Right kidney (tissue), 9 donors: ENCODE measurements at places on chromosomes 1 and 21.

GRCh38 chr1:218755128-218755527, 410.0 kb downstream of the TGFB2 start:
- no peak for DNase-seq

GRCh38 chr1:174928541-174928940, 71.2 kb upstream of the CACYBP start:
- no peak for DNase-seq

DNA sequence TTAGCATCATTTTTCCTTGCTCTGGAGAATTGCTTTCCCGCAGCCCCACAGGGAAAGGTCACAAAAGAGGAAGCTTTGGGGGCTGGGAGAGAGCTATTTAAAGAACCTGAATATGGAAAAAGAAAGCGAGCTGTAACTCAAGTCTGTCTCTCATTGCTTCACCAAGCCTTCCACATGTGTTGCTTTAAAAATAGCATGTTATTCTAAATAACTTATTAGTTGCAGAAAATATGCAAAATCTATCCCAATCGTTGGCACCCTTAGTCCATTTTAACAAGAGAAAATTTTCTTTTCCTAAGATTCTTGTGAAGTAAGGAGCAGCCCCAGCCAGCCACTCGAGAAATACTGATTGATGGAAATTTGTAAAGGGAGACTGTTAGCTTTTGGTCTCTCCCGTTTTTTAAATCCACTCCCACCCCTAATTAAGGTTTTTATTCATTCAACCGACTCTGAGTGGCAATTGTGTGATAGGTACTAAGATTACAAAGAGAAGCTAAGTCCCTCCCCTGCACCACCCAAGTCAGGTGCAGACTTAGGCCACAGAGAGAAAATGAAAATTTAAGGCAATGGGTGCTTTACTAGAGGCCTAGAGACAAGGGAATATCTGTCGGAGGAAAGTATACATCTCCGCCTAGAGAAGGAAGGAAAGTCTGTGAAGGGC, 802 bp downstream of the CYP4X1 start:
- peak; percentile 11 for DNase-seq

DNA sequence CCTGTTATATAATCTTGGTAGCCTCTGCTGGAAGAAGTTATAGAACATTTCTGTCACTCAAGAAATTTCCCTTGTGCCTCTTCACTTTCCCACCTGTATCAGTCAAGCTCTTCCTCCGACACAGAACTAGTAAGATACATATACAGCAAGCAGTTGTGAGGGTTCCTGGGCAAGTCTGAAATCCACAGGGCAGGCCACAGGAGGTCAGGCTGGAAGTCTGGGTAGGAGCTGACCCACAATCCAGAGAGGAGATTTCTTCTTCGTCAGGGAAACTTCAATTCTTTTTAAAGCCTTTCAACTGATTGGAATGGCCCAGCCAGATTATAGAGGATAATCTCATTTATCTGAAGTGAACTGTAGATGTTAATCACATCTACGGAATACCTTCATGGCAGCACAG, 96.4 kb upstream of the FMN2 start:
- DNase-seq = no peak

DNA sequence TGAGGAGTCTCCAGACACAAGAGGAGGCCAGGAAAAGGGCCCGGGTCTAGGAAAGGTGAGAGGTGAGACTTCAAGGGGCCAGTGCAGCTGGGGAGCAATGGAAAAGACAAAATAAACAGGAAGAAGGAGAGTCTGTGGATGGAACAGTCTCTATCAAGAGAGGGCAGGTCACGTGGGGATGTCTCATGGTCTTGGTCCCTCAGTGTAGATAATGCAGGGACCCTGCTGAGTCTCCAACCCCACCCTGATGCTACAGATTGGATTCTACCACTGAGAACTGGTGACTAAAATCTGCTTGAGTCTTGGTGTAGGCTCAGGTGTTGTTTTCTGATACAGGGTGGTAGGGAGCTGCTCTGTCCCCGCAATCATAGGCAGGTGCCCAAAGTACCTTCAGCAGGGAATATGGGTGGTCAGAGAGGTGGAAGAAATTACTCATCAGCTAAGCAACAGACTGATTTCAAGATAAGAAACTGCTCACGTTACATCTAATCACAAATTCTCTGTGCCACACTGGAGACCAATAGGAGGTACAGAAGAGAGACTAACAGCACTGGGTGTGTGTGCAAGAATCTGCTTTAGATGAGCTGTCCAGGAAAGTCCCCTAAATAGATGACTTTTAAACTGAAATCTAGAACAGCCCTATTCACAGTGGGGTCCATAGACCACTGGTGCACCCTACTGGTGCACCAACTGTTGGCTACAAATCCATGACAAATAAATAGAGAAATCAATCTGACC, 101.5 kb upstream of the TLR5 start:
- no peak for DNase-seq
